CD4-positive, alpha-beta T cell treated with Interleukin-1 beta for 1 hour (primary cell): ENCODE measurements at places on chromosomes 7 and 10.

DNA sequence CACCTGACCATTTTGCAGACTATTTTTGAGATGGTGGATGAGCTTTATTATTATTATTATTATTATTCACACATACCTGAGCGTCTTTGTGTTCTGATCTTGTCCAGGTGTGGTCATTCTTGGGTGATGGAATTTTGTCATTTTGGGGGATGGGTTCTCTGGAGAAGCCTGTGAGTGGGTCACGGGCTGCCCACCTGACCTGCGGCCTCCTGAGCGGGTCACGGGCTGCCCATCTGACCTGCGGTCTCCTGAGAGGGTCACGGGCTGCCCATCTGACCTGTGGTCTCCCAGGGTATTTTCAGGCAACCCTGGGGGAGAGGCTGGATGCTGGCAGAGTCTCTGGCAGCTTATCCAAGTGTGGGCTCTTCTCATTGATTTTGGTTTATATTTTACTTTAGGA is 7.3 kb downstream of the SCART1 start:
- DNase-seq = no peak

DNA sequence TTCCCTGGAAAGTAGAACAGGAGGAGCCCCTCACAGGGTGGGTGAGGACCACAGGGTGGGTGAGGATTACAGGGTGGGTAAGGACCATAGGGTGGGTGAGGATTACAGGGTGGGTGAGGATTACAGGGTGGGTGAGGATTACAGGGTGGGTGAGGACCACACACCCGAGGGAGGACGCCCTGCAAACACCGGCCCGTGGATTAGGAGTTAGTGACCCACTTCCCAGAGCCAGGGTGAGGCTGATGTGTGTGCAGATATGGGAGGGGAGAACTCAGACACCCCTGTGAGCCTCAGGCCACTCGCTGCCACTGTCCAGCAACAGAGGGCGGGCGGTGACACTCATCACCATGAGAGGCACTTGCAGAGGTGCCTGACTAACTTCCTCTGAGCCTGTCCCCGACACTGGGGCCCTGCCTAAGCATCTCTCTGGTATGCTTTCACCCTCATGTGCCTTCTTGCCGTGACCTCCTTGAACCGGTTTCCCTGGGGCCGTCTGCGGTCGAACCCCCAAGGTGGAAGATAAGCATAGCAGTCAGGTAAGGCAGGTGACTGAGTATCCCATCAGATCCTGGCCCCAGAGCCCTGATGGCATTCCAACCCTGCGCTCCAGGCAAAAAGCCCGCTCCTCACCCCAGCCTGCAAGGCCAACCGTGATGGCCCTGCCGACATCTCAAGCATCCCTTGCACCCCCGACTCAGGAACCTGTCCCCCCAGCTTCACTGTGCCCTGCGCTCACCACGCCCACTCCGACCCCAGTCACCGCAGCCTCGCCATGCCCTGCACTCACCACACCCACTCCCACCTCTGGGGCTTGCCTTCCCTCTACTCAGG is 74.1 kb downstream of the FAM53B start:
- no peak for DNase-seq

DNA sequence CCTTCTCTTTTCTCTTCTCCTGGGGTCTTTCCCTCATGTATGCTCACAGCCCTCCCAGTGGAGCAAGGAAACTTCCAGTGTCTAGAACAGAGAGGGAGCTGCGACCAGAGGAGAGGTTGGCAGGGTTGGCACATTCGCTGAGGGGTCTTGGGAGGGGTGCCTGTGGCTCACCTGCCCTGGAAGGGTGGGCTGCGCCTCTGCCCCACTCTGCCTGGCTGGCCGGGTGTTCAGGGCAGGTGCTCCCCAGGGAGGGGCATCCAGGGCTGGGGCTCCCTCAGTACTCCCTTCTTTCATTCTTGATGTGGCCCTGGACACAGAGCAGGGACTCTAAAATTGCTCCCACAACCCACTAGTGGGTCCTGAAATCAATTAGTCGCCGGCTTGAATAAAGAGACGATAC is 16.9 kb downstream of the SHH start:
- DNase-seq = no peak

DNA sequence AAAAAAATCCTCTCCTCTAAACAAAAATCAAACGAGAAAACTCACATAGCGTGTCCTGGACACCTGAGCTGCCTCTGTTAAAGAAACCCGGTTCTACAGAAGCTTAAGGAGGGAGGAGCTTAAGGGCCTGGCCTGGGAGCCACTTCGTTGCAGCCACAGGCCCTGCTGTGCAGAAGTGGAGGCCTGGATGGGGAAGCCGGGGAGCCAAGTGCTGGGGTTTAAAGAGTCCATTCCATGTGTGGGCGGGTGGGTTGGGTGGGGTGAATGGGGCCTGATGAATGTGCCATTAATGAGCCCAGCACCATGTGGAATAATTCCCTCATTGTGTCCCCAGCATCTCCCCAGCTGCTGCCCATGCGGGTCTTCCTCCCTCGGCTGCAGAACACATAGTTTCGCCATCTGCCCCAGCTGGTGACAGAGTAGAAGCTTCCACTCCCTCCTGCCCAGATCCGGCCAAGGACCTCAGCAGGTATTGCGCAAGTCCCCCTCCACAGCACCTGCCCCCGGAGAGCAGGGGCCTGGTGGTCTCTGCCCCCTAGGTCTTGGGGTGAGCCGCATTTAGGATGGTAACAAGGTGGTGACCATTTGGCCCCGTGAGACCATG is 127.8 kb upstream of the BTBD16 start:
- no peak for DNase-seq

- no peak for DNase-seq
Observed at GRCh38 chr10:100307684-100308083, 21.2 kb upstream of the BLOC1S2 start.

DNA sequence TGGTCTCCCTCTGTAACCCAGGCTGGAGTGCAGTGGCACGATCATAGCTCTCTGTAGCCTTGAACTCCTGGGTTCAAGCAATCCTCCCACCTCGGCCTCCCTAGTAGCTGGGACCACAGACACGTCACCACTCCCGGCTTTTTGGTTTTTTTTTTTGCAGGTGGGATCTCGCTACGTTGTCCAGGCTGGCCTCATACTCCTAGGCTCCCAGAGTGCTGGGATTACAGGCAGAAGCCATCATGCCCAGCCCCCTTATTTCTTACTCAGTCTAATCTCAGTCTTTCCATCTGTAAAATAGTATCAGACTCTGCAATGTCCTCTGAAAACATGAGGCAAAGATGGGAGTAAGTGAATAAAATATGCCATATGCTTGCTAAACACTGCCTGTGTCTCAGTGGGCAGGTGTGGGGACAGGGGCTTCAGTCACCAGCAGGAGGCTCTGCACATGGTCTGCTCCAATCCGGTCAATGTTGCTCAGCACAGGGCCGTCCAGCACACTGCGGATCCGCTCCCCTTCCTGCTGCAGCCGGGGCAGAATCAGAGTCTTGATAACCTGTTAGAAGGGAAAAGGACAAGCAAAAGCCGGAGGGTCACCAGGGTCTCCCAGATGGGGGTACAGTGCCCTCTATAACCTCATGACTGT is 8.2 kb downstream of the AP4M1 start:
- no peak for DNase-seq

- no peak for DNase-seq
Observed at GRCh38 chr7:48144291-48144768, 26.9 kb upstream of the ABCA13 start.

GRCh38 chr10:21524526-21525366 is 736 bp downstream of the SKIDA1 start:
- no peak for DNase-seq

DNA sequence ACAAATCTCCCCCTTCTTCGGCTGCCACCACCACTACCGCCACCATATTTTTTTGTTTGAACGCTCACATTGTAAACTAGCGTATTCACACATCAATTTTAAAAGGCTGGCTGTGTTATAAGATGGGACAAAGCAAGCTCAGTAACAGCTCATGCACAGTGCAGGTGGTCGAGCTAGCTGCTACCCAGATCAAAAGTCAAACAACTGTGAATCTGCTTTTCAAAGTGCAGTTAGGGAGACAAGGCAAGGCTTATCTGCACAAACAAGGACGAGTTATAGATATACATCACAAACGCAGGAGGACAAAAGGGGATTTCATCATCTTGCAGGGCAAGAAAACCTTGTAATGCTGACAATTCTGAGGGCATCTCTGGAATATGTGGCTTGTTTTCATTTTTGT is 231.6 kb downstream of the VTI1A start:
- no peak for DNase-seq

DNA sequence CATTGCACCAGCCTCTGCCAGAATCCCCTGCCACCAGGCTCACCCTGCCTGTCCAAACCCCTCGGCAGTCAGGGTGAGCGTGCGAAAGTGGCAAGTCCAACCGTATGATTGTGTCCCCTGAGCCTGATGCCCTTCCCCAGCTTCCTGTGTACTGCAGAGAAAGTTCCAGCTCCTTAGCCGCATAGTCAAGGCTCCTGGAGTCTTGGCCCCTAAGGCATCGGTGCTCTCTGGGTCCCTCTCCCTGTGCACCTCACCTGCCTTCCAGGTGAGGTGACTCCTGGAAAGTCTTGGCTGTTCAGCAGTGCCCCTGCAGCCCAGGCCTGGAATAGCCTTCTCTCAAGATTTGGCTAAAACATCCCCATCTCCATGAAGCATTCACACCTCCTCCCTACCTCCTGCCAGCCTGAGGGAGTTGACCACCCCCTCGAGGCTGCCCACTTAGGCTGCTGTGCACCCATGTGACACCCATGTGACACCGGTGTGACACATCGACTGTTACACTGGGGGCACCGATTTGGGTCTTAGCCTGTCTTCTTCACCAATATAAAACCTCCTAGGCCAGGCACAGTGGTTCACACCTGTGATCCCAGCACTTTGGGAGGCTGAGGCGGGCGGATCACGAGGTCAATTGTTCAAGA is 56.1 kb upstream of the ELN start:
- DNase-seq = no peak

DNA sequence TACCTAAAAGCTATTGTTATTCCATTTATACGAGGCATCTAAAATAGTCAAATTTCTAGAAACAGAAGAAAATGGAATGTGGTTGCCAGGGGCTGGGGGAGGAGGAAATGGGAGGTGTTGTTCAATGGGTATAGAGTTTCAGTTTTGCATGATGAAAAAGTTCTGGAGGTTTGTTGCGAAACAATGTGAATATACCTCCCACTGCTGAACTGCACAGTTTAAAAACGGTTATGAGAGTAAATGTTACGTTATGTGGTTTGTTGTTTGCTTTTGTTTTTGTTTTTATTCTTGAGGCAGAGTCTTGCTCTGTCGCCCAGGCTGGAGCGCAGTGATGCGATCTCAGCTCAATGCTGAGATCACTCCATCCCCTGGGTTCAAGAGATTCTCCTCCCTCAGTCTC is 64.9 kb upstream of the NRBF2 start:
- DNase-seq = no peak

GRCh38 chr7:31249671-31250070 is 90.9 kb downstream of the NEUROD6 start:
- DNase-seq = no peak

DNA sequence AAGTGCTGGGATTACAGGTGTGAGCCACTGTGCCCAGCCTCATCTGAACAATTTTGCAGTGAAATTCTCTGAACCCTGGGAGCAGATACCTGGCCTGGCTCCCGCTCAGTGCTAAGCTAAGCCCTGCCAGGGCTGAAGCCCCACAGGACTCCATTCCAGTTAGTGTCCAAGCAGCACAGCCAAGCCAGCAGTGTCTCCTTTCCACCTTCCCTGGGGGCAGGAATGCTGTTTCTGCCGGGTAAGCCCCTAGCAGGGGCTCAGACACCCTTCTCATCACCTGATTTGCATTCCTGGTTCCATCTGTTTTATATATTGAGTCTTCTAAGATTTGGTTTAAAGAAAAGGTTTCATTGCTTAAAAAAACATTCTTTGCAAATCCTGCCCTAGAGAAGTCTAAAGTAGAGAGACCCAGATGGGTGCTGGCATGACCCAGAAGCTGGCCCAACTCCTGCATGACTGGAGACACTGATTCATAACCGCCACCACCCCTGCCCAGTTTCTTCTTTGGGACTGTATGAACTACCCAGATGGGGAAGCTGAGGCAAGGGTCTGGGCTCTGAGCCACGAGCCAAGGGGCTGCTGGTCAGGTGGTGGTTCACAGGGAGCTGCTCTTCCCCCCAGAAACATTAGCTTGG is 14.0 kb downstream of the SLC13A4 start:
- DNase-seq = no peak

GRCh38 chr7:138032770-138033169 is 30.9 kb upstream of the CREB3L2 start:
- no peak for DNase-seq

DNA sequence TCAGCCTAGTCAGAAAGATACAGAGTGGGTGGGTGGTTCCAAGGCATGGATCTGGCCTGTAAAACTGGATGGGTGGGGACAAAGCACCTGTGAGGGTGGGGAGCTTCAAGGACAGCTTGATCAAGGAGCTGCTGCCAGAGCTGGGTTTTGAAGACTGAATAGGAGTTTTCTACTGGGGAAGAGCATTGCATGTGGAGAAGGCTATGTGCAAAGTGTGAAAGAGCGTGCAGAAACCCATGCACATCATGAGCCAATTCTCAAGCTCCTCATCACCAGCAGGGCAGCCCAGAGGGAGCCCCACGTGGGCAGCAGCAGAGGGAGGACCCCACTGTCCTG is 58.6 kb downstream of the PDGFA start:
- DNase-seq = no peak
